Lung (tissue), 17 donors: ENCODE measurements at places on chromosomes 7 and 10.

- DNase-seq: no peak
Measured at GRCh38 chr7:884191-885003, 8.0 kb downstream of the GET4 start.

GRCh38 chr10:114552050-114552449, 106.0 kb downstream of the ABLIM1 start:
- DNase-seq: no peak

DNA sequence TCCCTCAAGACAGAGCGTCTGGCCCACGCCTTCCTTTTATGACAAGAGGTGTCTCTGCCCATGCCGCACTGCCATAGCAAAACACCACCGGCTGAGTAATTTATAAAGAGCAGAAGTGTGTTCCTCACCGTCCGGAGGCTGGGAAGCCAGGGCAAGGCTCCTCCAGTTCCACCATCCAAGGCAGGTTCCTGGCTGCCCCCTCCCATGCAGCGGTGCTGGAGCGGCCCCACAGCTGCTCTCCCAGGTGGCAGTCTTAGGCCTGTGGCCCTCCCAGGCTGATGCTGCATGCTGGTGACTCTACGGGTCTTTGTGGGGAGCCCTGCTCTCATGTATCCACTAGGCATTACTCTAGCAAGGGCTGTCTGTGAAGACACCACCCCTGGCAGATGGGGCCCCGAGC, 113.1 kb downstream of the TCERG1L start:
- no peak for DNase-seq

DNA sequence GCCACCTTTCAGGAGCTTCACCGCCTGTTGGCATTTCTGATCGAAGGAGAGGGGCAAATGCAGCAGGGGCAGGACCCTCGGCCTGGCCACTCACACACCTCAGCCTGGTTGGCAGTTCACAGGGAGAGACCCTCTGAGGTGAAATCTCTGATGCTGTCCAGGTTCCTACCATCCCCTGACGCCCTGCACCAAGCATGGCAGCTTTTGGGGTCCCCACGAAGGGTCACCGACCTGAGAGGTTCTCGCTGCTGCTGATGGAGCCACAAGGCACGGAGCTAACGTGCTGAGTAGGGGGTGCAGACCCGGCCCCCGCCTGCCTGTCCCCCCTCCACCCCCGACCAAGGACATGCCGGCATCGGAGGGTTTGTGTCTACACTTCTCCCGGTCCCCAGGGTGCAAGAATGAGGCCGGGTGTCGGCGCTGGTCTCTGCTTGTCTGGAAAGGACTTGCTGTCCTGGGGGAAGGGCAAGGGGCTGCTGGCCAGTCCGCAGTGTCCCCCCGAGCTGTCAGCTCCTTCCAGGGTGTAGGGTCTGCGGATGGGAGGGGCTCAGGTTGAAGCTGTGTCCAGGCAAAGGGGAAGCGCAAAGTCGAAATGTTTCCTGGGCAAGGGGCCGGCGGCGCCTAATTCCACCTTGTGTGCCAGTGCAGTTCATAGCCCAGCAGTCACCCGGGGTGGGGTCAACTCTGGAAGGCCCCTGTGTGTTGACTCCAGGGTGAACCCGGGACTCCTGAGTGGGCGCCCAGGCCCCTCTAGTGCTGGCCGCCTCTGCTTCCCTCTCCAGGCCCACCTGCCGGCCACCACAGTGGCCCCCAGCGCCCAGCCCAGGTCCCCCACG, 132.6 kb downstream of the DNAJB6 start:
- DNase-seq: no peak

- no peak for DNase-seq
Measured at GRCh38 chr7:41599760-41600159, 103.1 kb downstream of the INHBA start.

DNA sequence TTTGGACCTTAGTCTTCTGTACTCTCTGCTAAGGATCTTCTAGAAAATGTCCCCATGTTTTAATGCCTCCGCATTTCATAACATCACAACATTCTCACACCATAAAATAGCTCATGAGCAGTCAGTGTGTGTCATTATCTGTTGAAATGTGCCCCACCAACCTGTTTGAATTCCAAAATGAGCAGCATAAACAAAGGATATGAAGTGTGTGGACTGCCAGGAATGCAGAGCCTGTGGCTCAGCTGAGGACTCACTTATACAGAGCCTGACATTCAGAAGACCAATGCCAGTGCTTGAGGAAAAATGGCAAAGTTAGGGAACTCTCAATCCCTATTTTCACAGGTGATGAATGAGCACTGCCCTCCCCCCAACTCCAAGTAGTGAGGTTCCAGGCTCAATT, 621.4 kb downstream of the POM121L12 start:
- no peak for DNase-seq
